ENCODE measurements at places on chromosomes 4 and X. TPM values are rescaled to one million over a fixed set of nuclear protein-coding genes. Genes with fewer than 3 reads are reported as not detected.

COL25A1 gene
- total RNA-seq, result 0.11 TPM

MSMO1 gene
- total RNA-seq, result 424 TPM

MAGEA1 gene
- not detected for total RNA-seq

PDGFC gene
- 133 TPM for total RNA-seq

SHROOM3 gene
- total RNA-seq, result 4.2 TPM

PAGE1 gene
- total RNA-seq, result not detected

ELF4 gene
- total RNA-seq, result 10.4 TPM

HTN1 gene
- not detected for total RNA-seq

SPATA18 gene
- total RNA-seq, result 4.4 TPM

SMARCA1 gene
- 65.7 TPM for total RNA-seq

NRK gene
- total RNA-seq, result 0.37 TPM

ING2 gene
- total RNA-seq, result 8.6 TPM

KLHL34 gene
- under 0.01 TPM for total RNA-seq

SLC7A11 gene
- 98.3 TPM for total RNA-seq

ASB11 gene
- total RNA-seq, result not detected

SMIM43 gene
- 0.89 TPM for total RNA-seq

GSX2 gene
- total RNA-seq, result 0.12 TPM

EDNRA gene
- total RNA-seq, result 3.5 TPM

AKAP14 gene
- not detected for total RNA-seq

FGFR3 gene
- total RNA-seq, result 0.25 TPM

IL13RA1 gene
- 43.2 TPM for total RNA-seq

SSX2B gene
- total RNA-seq, result not detected

AFF2 gene
- total RNA-seq, result 0.22 TPM

MAGEA4 gene
- not detected for total RNA-seq

AREG gene
- total RNA-seq, result 0.11 TPM

NUDT10 gene
- total RNA-seq, result 6.3 TPM

RTL9 gene
- total RNA-seq, result 0.11 TPM

WDR17 gene
- total RNA-seq, result 4.3 TPM

TEX11 gene
- not detected for total RNA-seq

RRH gene
- 0.22 TPM for total RNA-seq

PNMA6A gene
- 3.5 TPM for total RNA-seq

MTNR1A gene
- total RNA-seq, result not detected

MAGEA2B gene
- total RNA-seq, result not detected

GUCY1A1 gene
- 0.11 TPM for total RNA-seq

JCHAIN gene
- 1.2 TPM for total RNA-seq

NCBP2L gene
- not detected for total RNA-seq

CFP gene
- 0.12 TPM for total RNA-seq

JADE1 gene
- 27.2 TPM for total RNA-seq

FTHL17 gene
- total RNA-seq, result not detected

ARHGEF38 gene
- total RNA-seq, result not detected

CFAP299 gene
- total RNA-seq, result 1.7 TPM

SLC39A8 gene
- 8.1 TPM for total RNA-seq
